Activated CD4-positive, alpha-beta T cell treated with anti-CD3 and anti-CD28 coated beads for 24 hours (primary cell): ENCODE measurements at places on chromosomes 2 and 18.

DNA sequence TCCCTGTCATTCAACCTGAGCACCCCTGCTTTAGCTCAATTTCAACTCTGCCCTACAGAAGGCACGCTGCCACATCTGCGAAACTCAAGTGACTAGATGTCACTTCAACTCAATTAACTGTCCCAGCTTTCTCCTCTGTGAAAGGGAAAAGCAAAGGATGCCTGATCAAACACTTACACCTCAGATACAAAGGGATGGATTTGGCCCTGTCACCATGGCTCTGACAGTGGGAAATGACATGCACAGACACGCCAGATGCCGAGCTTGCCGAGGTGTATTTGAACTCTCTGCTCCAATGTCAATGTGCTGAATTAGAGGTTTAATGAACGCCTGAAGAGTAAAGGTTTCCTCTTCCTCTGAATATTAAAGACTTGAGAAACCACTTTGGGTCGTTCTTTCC is 481.1 kb downstream of the CBLN2 start:
- no peak for DNase-seq

GRCh38 chr2:216584112-216584511 is 49.1 kb upstream of the IGFBP2 start:
- no peak for DNase-seq

GRCh38 chr2:24262421-24262970 is 87.6 kb downstream of the FAM228A start:
- no peak for DNase-seq

GRCh38 chr2:152175012-152175367 is 573 bp downstream of the STAM2 start:
- DNase-seq: no peak

GRCh38 chr18:7141287-7141686 is 23.7 kb upstream of the LAMA1 start:
- no peak for DNase-seq

- no peak for DNase-seq
These were observed 155.8 kb downstream of the INO80D start for GRCh38 chr2:205930209-205930608.

GRCh38 chr2:206713746-206714145 is 4.5 kb downstream of the DYTN start:
- no peak for DNase-seq

DNA sequence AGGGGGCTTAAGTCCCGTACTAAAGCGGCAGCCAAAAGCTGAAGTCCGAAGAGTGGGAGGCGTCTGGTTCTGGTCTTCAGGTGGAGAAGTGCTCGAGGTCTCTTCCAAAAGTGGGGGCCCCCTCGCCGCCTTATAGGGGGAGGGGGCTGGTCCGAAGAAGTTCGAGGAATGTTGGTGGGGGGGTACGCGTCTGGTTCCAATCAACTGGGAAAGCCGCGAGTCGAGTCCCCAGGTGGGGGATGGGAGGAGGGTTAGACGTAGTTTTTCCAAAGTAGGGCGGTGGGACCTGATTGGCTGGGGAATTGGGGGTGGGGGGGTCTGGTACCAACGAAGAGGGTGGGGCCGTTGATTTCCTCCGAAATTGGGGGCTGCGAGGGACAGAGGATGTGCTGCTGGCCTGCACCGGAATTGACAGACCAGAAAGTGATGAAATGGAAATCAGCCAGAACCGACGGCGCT is 594 bp downstream of the ITM2C start:
- DNase-seq: no peak

GRCh38 chr2:172964511-172965139 is 111.0 kb upstream of the MAP3K20 start:
- no peak for DNase-seq

GRCh38 chr2:144675731-144676130 is 155.8 kb upstream of the ZEB2 start:
- no peak for DNase-seq
